ENCODE measurements at places on chromosomes 5 and 9.

DNA sequence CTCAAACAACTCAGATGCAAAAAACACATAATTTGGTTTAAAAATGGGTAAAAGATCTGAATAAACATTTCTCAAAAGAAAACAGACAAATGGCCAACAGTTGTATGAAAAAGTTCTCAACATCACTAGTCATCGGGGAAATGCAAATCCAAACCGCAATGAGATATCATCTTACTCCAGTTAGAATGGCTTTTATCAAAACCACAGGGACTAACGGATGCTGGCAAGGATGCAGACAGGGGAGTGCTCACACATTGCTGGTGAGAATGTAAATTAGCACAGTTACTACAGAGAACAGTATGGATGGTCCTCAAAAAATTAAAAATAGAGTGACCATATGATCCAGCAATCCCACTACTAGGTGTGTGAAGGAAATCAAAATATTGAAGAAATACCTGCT lies 589.1 kb upstream of the ADAMTS16 start:
- no peak for DNase-seq

DNA sequence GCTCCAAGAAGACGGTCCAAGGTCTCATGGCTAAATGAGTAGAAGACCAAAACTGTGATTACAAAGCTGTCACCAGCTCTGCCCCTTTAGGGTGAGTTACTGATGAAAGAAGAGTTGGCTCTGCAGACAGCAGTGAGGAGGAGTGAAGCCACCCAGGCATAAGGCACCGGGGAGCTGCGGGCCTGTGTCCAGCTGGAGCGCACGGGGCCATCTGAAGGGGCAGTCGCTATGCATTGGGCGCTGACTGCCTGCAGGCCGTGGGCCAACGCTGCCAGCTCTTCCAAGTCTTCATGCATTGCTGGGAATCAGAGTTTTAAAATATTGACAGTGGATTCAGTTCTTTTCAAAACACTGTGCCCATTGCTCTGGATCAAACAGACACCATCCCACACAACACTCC lies 70.3 kb downstream of the DAPK1 start:
- DNase-seq: no peak

- DNase-seq: no peak
Observed at GRCh38 chr5:172920447-172920849, 38.8 kb upstream of the RPL26L1 start.

GRCh38 chr9:113393281-113393680 lies 7.8 kb downstream of the ALAD start:
- no peak for DNase-seq

DNA sequence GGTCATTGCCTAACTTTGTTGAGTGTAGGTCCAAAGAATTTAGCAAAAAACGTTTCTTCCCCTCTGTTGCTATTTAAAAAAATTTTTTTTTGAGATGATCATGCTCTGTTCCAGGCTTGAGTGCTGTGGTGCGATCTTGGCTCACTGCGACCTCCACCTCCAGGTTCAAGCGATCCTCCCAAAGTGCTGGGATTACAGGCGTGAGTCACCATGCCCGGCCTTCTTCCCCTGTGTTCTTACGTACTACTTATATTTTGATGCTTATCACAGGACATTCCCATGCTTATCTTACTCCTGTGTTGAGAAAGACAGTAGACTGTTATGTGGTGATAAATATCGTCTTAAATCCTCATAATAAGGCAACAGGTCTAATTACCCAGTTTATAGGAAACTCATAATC lies 2.5 kb downstream of the ACER2 start:
- DNase-seq: no peak

DNA sequence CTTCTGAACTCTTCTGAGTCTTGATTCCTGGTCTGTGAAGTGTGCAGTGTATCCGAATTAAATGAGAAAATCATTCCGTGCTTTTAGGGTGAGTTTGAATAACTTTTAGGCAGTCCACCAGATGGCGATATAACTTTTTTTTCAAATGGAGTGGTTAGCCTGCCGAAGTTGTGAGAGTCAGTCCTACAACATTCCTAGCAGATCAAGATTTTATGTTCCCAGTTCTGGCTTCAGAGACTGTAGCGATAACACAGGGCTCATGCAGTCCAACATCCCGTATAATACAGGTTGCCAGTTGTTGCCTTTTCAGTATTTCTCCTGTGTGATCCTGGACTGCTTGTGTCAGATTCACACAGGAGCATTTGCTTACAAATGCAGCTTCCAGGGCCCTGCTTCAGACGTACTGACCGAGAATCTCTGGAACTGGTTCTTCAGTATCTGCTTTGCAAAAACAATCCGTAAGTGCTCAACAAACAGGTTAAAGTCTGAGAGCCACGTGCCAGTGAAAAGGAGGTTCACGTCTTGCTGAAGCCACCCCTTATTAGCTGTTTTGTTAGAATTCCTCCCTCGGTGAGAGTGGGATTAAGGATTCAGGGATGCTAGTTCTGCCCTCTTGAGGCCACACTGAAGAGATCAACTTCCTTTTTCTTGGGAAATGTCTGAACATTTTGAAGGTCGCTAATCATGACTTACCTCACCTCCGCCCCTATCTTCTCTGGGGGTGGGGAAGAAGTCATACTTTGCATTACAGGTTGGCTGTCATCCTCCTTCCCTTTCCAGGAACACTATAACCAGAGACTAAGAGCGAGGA lies 22.8 kb downstream of the SMIM3 start:
- DNase-seq: no peak

DNA sequence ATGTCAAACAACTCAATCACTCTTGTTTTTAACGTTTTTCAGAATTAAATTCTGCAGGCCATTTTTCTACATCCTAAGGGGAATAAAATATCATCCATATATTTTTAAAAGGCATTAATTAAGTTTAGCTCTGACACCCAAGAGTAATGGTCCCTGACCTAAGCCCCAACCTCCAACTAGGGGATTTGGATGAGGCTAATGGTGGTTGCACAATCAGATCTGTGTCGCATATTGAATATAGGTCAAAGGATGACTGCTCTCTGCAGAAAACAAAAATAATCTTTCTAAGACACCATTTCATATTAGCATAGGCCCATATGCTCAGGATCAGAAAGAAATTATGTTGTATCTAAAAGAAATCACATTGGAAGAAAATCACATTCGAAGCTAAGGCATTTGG lies 20.7 kb downstream of the CDH6 start:
- DNase-seq: no peak

GRCh38 chr9:113945784-113946183 lies 69.7 kb downstream of the ZNF618 start:
- DNase-seq: no peak

GRCh38 chr5:76379316-76379715 lies 23.8 kb upstream of the IQGAP2 start:
- DNase-seq: no peak

- no peak for DNase-seq
Observed at GRCh38 chr5:178785999-178786398, 55.5 kb upstream of the ZNF354A start.

- no peak for DNase-seq
Observed at GRCh38 chr5:151864061-151864748, 60.4 kb downstream of the GLRA1 start.

- no peak for DNase-seq
Observed at GRCh38 chr5:140131967-140132409, 6.3 kb downstream of the IGIP start.

DNA sequence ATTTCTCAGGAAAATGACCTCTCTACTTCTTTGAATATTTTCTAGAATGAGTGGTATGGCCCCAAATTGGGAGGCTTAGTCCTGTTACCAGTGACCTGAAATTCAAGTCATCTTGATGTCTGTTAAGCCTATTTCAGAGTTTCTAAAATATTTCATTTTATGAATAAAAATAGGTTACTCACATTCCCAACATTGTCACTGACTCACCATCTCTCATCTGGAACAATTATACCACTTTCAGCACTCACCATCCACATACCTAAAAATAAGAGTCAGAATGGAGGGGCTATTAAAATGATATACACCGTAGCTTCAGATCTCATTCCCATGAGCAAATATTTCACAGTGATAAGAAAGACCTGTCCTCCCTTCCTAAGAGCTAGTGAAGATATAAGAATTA lies 71.8 kb downstream of the KIAA1958 start:
- DNase-seq: no peak

GRCh38 chr5:165630261-165630778 lies 2124.9 kb downstream of the MAT2B start:
- DNase-seq: peak; percentile 20

DNA sequence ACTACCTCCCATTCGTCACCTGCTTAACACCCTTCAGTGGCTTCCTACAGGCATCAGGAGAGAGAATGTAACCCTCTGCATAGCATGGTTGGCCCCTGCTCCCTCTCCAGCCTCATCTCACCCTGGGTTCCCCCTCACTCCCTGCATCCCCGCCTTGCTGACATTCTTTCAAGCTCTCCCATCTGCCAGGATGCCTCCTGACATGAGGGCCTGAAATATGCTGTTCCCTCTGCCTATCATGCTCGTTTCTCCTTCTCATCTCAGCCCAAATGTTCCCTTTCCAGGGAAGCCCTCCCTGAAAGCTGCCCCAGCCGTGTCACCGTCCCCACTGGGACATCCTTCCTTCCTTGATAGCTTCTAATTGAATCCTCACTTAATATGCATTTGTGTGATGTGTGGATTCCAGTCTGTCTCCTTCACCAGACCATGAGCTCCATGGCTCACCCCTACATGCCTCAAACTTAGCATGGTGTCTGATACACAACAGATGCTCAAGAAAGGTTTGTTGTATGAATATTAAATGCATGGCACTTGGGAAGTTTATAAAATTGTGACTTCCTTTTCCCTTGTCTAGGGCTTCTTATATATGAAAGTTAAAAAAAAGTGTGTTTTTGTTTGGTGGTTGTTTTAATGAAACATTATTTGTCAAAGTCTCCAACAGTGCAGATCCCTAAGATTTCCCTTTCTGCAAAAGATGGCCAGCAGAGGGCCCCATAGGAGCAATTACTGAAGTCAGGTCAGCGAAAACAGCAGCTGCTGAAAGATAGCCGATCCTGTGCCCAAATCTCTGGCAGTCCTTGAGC lies 7.3 kb upstream of the C5orf58 start:
- peak; percentile 39 for DNase-seq

- DNase-seq: no peak
Observed at GRCh38 chr5:159768243-159768642, 148.0 kb upstream of the ADRA1B start.

DNA sequence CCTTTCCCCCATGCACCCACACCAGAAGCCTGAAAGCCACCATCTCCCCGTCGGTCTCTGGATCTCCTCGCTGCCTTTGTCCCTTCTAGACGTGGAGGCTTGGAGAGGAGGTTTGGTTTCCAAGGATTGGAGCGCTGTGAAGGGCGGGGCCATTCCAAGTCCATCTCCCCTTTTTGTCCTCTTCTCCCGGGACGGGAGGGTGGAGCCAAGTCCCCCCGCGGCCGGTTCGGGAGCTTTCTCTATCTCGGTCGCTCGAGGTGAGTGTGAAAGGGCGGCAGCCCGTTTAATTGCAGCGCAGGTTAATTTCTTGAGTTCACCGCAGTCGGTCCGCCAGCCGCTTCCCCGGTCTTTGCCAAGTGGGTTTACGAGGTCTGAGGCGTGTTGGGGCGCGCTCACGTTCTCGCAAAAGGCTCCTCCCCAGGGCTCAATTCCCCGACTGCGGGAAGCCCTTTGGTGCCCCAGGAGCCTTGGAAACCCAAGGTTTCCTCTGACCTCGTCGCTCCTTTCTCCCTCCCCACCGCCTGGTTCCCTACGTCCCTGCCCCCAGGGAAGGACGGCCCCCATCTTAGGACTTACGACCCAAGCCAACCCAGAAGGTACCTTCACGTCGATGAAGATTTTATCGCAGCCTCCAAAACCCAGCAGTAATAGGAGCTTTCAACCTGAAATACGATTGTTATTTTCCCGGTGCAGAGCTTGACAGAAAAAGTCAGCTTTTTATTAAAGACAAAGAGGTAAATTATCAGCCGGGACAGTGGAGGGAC lies 2.8 kb upstream of the ZNF462 start:
- no peak for DNase-seq

DNA sequence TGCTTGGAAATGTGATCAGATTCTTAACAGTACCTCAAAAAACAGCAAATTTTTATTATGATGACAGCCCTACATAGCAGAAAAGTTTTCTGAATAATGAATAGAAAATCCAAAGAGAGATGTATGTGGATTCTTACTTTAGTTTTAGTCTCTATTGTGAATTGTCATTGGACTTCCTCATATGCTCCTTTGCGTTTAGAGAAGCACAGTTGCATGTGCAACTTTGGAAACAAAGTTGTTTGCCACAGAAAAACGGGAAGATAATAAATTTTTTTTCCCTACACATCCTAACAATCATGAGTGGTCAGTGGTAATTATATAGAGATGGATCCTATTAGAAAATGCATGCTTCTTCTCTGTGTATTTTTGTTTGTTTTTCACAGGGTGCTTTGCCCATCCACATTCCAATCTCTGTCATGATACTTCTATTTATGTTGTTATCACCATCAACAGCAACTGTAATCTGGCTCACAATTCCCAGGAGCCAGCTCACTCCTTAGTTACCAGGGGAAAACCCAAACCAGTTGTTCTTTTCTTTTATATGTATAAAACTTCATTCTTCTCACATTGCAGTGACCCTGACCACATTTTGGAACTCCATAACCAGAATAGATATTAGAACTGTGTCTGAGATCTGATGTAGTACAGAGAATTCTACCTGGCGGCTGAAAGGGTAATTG lies 118.7 kb downstream of the NDUFS4 start:
- DNase-seq: no peak

DNA sequence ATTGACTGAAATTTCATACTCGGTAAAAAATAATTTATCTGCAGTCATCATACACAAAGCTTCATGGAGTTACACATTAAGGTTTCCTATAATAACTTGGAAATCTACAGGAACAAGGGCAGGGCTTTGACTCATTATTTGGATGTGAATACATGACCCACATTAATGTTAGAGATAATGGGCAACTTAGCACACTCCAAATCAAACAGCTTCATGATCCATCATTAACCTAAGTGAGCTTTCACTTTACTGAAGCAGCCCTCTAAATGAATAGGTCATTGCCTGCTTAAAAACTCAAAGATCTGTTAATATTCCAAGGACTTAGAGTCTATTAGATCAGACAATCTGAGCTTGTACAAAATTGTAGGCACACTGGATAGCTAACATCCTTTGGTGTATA lies 9.0 kb downstream of the CDH12 start:
- no peak for DNase-seq

- no peak for DNase-seq
Observed at GRCh38 chr5:86112249-86112648, 505.5 kb upstream of the COX7C start.

- DNase-seq: no peak
Observed at GRCh38 chr9:107647141-107647540, 157.6 kb upstream of the KLF4 start.

- peak; percentile 56 for DNase-seq
Observed at GRCh38 chr5:402615-403359, 40.2 kb upstream of the EXOC3 start.

- DNase-seq: no peak
Observed at GRCh38 chr9:127895811-127896210, 3.6 kb downstream of the ST6GALNAC6 start.

GRCh38 chr9:107386396-107386795 lies 103.2 kb downstream of the KLF4 start:
- DNase-seq: no peak
